ENCODE measurements at places on chromosomes 2 and 18.

DNA sequence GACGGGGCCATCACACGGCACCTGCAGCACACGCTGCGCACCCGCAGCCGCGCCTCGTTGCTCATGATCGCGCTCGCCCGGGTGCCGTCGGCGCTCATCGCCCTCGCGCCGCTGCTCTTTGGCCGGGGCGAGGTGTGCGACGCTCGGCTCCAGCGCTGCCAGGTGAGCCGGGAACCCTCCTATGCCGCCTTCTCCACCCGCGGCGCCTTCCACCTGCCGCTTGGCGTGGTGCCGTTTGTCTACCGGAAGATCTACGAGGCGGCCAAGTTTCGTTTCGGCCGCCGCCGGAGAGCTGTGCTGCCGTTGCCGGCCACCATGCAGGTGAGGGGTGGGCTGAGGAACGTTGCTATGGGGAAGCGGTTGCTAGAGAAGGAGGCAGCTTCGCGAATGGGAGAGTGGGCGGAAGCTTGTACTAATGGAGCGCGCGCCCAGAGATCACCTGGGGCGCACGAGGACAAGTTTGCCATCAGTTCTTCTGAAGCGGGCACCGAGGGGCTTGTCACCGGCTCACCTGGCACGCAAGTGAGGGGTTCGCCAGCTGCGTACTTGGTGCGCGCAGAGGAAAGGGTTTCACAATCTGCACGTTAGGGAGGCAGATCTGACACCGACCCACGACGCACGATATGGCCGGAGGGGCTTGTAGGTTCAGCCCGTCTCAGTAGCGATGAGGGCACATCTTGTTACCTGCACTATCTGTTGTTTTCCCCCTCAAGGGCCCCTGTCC, 45.6 kb downstream of the DDX18 start:
- peaks cover 59% of the 10 kb centered on the region for H3K27me3 ChIP-seq
- no peak overlapping the region for H3K4me3 ChIP-seq
- H3K36me3 ChIP-seq = no peaks in the 10 kb centered on the region
- no peaks in the 10 kb centered on the region for H3K4me1 ChIP-seq
- H3K27ac ChIP-seq = no peak overlapping the region

DNA sequence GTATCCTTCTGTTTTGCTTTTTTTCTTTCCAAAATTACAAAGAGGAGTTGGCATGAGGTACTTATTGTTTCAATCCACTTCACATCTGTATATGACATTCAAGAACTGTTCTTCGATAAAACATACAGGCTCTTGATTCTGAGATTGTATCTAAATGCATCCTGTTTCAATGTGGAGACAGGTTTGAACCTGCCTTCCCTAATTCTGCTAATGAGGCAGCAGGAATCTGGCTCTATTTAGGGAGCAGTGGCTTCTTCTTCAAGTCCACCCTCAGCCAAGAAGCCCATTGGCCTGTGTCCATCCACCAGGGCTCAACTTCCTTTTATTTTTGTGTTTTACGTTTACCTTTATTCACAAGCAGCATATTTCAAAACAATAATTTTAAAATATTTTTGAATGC, 84.8 kb upstream of the PIK3C3 start:
- no peak for DNase-seq
- no peak overlapping the region for H3K27ac ChIP-seq
- H3K36me3 ChIP-seq = no peaks in the 10 kb centered on the region
- no peak overlapping the region for H3K4me3 ChIP-seq

DNA sequence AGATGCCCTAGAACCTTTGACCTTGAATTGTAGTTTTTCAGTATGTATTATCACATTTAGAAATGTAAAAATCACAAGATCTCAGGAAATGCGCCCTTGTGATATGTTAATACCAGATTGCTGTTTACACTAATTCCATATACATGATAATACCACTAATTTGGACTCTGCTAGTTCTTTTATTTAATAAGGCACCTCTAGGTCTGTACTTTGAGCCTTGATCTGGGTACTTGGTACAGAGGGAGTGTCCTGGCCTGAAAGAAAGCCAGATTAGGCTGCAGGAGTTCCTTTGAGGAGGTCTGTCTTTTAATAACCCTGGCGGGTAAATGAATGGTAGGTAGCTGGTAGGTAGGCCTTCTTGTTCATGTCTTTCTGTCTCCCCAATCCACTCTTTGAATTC, 26.3 kb downstream of the PLEKHA3 start:
- no peaks in the 10 kb centered on the region for H3K27me3 ChIP-seq
- H3K27ac ChIP-seq = no peak overlapping the region
- H3K4me1 ChIP-seq = peaks cover 5% of the 10 kb centered on the region
- H3K36me3 ChIP-seq = peaks cover 26% of the 10 kb centered on the region

- no peak for DNase-seq
- no peak overlapping the region for H3K4me3 ChIP-seq
- H3K4me1 ChIP-seq = peaks cover 20% of the 10 kb centered on the region
- H3K36me3 ChIP-seq = no peaks in the 10 kb centered on the region
- H3K27me3 ChIP-seq = no peaks in the 10 kb centered on the region
Measured at GRCh38 chr2:159613091-159613490, 3.3 kb downstream of the BAZ2B start.

GRCh38 chr18:22601481-22601880, 183.8 kb upstream of the CTAGE1 start:
- H3K4me3 ChIP-seq = no peak overlapping the region
- H3K27me3 ChIP-seq = peaks cover 4% of the 10 kb centered on the region
- no peaks in the 10 kb centered on the region for H3K36me3 ChIP-seq
- H3K27ac ChIP-seq = no peak overlapping the region
- H3K4me1 ChIP-seq = no peaks in the 10 kb centered on the region

All from stimulated activated naive B cell treated with anti-CD40 and anti-IgM and Interleukin-4, amounts not matched to agents 10 μg/mL and 1 μg/mL and 100 μg/mL, for 72 hours (primary cell).